ENCODE measurements at places on chromosomes 16 and 17.

DNA sequence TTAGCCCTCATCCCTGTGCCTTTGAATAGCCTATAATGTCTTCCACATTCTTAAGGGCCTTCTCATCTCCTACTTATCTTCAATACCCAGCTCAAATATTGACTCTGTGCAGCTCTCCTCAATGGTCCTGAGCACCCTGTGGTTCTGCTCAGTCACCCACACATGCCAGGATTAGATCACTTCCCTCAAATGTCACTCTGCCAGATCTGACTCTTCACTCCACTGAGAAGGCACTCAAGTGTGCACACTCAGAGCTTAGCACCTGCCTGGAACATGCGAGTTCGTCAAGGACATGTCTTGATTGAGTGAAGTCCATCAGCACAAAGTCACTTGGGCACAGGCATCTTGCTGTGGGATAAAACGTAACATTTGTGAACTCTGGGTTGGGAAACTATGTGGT is 404.8 kb downstream of the CDH13 start:
- DNase-seq: no peak

DNA sequence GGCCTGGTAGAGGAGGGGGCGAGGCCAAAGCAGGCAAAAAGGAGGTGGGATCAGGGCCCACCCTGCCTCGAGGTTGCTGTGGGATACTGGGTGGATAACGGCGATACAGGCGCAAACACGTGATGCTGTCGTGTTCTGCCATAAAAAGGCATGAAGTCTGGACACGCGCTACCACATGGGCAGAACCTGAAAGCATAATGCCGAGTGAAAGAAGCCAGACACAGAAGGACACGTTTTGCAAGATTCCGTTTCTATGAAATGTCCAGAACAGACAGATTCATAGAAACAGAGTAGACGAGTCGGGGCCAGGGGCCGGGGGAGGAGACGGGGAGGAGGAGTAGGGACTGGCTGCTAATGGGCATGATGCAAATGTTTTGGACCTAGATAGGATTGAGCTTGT is 43.5 kb downstream of the ZDHHC7 start:
- DNase-seq: no peak

GRCh38 chr17:62592341-62593099 is 35.0 kb upstream of the MRC2 start:
- DNase-seq: no peak

DNA sequence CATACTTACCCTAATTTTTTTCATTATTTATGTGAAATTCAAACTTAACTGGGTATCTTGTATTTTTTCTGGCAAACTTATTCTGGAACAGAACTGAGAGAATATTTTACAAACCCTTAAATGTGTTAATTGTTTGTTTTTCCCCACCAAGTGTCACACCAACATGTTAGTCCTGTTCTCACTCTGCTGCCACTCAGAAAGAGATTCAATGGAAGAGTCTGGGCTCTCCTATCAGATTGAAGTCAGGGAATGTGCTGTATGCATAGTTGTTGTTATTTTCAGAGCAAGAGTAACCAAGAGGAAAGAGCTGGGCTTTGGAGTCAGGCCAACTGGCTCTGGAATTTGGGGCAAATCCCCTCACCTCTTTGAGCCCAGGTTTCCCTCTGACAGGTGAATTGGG is 43.2 kb downstream of the SLC6A2 start:
- DNase-seq: no peak

DNA sequence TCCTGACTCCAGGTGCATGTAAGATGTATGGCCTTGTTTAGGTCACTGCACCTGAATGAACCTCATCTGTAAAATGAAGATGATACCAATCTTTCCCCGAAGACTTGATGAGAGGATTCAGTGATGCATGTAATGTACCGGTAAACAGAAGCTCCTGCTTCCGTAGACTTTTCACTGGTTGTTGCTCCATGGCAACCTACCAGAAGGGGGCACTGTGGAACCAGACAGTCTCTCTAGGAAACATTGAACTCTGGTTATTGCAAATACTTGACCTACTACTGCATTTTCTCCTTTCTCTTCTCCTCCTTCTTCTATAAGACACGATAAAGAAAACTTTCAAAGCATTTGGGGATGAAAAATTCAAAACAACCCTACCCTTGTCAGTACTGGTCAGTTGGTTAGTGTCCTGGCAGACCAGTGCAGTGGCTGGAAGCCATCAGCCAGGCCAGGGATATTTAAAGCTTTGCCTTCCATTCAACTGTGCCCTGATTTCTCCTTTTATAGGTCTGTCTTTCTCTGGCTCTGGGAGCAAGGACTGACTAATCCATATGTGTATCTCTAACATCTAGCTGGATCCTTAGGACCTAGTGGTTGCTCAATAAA is 667.4 kb upstream of the SALL1 start:
- DNase-seq: no peak

GRCh38 chr16:24214992-24215391 is 41.1 kb upstream of the CACNG3 start:
- DNase-seq: no peak

DNA sequence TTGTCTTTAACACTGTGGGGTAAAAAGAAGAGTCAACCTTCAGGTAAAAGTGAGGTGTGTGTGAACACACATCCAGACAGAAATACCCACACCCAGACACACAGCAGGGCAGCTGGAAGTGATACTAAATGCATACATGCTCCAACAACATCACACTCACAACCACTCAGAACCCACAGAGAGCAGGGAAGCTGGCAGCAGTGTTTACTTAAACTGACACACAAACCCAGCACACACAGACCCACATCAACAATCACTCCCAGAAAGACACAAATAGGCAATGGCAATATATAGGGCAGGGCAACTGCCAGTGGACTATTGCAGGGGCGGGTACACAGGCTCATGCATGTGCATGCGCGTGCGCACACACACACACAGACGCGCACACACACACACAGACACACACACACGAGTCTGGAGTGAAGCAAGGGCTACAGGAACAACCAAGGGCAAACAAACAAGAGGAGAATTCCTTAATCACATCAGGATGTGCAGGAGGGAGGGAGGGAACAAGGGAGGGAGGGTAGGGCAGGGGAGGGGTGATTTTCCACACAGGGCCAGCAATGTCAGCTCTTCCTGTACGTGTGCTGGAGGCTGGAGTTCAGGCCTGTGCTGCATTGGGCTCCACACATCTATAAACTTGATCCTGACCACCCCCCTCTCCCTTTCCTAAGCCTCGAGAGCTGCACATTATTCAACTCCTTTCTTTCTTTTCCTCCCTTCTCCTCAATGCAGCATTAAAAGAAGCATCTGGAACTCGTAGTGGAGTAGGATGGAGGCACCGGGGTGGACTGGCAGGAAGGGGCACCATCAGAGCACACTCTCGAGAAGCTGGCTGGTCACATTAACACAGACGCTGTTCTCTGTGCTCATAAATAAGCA is 30.1 kb downstream of the HIC1 start:
- no peak for DNase-seq

DNA sequence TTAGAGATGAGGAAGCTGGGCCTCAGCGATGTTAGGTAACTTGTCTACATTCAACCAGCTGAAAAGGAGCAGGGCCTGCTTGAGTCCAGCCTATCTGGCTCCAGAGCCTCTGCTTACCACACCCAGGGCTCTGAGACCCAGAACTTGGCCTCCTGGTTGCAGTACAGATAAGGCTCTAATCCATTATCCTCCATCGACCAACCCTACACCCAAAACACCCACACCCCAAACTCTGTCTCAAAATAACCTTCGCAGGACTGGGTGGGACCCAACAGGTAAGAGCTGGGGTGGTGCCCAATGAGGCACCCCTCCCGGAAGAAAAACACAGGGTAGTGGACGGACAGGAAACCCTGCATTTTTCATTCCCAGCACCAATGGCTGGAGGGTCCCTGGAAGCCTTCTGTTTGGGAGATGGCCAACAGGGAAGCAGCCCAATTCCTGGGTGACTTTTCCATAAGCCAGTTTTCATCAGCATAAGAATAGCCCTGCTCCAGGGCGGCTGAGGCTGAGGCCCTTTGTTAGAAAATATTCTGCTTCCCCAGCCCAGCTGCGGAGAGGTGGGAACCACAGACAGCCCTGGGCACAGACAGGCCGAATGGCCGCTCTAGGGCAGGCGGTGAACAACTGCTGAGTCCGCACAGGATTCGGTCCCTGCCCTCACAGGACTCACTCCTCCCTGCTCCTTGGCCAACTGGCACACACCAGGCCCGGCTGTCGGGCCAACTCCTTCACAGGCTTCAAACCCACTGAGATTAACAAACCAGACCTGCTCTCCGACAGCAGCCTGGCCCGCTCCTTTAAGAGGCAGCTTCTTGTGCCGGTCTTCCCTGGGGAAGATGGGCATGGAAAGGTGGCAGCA is 9.8 kb downstream of the SMIM5 start:
- peak; percentile 84 for DNase-seq

DNA sequence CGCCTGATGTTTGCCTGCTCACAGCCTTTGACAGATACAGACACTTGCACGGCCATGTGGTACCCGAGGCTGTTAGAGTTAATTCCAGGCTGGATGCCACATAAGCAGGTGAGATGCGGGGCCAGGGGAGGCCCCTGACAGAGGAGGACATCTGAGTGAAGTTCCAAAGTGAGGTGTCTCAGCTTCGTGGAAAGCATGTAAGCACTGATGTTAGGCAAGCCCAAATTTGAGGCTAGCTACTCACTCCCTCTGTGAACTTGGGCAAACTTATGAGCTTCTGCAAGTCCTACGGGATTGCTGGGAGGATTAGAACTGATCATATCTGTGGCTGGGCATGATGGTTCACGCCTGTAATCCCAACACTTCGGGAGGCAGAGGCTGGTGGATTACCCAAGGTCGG is 39.3 kb upstream of the MARCHF10 start:
- no peak for DNase-seq

DNA sequence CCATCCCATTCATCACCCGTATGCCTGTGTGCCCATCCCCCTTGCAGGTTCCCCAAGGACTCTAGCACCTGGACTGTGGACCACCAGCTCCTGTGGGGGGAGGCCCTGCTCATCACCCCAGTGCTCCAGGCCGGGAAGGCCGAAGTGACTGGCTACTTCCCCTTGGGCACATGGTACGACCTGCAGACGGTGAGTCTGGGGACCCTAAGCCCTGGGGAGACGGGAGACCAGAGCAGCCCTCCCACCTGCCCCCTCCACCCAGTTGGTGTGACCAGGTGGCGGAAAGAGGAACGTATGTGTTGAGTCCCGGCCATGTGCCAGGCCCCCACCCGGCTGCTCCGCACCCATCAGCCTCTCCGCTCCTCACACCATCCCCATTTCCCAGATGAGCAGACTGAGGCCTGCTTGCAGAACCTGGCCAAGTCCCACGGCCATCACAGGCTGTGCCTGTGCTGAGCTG is 15.6 kb downstream of the GAA start:
- no peak for DNase-seq

DNA sequence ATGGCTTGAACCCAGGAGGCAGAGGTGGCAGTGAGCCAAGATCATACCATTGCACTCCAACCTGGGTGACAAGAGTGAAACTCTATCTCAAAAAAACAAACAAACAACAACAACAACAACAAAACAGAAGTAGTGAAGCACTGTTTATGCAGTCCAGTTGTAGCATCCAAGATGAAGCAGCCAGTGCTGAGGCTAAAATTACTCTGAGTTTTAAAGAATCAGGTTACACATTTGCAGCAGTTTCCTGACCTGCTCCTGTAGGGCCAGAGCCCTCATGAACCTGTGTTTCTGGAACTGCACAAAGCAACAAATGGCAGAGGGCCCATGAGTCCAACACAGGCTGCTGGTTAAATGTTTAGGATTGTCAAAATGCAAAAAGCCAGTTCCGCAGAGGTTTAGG is 499.5 kb upstream of the PSMD7 start:
- no peak for DNase-seq

DNA sequence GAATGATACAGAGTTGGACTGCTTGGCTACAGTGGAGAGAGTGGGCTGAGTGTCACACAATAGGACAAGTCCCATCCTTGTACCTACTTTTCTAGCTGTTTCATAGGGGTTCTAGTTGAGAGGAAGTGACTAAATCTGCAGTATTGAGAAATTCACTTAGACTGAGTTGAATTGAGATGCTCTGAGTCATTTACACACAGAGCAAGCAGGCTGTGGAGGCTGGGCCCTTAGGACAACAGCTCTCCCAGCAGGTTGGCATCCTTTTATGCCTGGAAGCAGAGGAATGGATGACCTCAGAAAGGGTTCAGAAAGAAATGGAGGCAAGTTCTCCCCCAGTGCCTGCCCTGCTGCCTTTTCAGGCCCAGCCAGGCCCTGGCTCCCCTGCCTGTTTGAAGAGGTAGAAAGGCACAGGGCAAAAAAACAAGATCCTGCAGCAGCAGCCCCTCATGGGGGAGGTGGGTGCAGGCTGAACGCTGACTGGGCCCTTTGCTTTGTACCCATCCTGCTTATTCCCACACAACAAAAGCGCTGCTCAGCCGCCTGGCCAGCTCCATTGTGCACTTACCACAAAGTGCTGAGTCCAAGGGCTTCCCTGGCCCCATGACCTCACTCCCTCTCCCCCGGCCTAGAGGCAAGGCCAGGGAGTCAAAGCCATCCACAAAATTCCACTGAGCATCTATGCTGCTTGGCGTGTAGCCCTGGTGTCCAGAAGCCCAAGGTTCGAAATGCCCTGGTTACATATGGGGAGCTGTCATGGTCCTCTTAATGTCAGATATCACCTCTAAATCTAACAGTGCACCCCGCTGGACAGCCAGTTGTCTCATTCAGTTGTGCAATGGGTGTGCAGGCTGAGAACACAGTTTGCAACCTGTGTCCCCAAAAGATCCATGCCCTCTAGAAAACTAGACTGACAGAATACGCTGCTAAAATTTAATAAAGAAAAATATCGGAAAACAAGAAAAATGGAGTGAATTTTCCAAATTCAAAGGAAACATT is 5.4 kb upstream of the CRYBA1 start:
- no peak for DNase-seq

- no peak for DNase-seq
Measured at GRCh38 chr16:85777583-85778310, 21.6 kb downstream of the EMC8 start.

- no peak for DNase-seq
Measured at GRCh38 chr16:66408163-66409048, 18.7 kb upstream of the BEAN1 start.

GRCh38 chr17:39062846-39063680 is 88.4 kb downstream of the PLXDC1 start:
- no peak for DNase-seq

- no peak for DNase-seq
Measured at GRCh38 chr16:339680-340079, 12.8 kb downstream of the AXIN1 start.

DNA sequence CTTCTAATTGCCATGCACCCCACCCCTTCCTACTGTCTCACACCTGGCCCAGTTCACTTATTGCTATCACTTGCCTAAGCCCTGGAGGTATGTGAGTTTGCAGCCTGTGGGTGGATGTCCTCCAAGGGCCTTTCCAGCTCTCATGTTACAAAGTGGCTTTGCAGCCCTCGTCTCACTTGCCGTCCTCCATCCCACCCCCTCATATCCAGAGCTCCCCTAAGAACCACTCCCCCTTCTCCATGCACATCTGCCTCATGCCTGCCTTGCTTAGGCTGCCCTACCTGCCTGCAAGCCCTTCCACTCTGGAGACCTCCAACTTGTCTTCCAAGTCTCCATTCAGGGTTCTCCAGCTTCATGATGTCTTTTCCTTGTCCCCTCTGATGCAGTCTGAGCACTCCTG is 119.4 kb upstream of the NLRP1 start:
- no peak for DNase-seq

- DNase-seq: no peak
Measured at GRCh38 chr16:86521236-86522197, 11.2 kb downstream of the FOXF1 start.

- DNase-seq: no peak
Measured at GRCh38 chr17:20935740-20936139, 107.1 kb downstream of the USP22 start.

GRCh38 chr16:84868829-84869472 is 49.2 kb downstream of the CRISPLD2 start:
- no peak for DNase-seq

Data from hematopoietic multipotent progenitor cell treated with erythropoietin and hydrocortisone succinate and interleukin-3 and kit ligand, for 17 days (in vitro differentiated cells).